ENCODE measurements at places on chromosomes 7 and 10. TPM values are rescaled to one million over a fixed set of nuclear protein-coding genes. Genes with fewer than 3 reads are reported as not detected.

The SEMA3C gene
- 5.4 TPM for total RNA-seq

The WDR86 gene
- total RNA-seq, result 0.31 TPM

The HYAL4 gene
- 8.2 TPM for total RNA-seq

The SPAM1 gene
- not detected for total RNA-seq

The TIAL1 gene
- total RNA-seq, result 81.5 TPM

The MAGI2 gene
- total RNA-seq, result 2.4 TPM

The STK32C gene
- 8.9 TPM for total RNA-seq

The AP4M1 gene
- total RNA-seq, result 7.2 TPM

The TMEM229A gene
- total RNA-seq, result not detected

The PRLHR gene
- not detected for total RNA-seq

The ZC3HAV1L gene
- total RNA-seq, result 2.2 TPM

The AKR1D1 gene
- total RNA-seq, result not detected

The CPXM2 gene
- 1.9 TPM for total RNA-seq

The OR2A2 gene
- total RNA-seq, result not detected

The SSC4D gene
- total RNA-seq, result not detected

The ABCB1 gene
- total RNA-seq, result 0.22 TPM

The LARP4B gene
- total RNA-seq, result 35.1 TPM

The LRRC18 gene
- total RNA-seq, result not detected

The HHEX gene
- 0.82 TPM for total RNA-seq

The C7orf57 gene
- not detected for total RNA-seq

The ICA1 gene
- total RNA-seq, result 1.6 TPM

The CLDN12 gene
- total RNA-seq, result 39.9 TPM

The SLC25A13 gene
- total RNA-seq, result 15.4 TPM

The ATOH7 gene
- not detected for total RNA-seq

The FIGNL1 gene
- 9.2 TPM for total RNA-seq

The PLXNA4 gene
- 0.53 TPM for total RNA-seq

The CRYGN gene
- total RNA-seq, result not detected

The GPC2 gene
- total RNA-seq, result not detected

The FAM25A gene
- not detected for total RNA-seq

The RSPH10B2 gene
- total RNA-seq, result 1.2 TPM

The VSTM2A gene
- not detected for total RNA-seq

The GSTO2 gene
- total RNA-seq, result 2.3 TPM

The TLX1 gene
- not detected for total RNA-seq

The WEE2 gene
- total RNA-seq, result not detected

The MRC1 gene
- 11.6 TPM for total RNA-seq

The AOC1 gene
- total RNA-seq, result not detected

The ERVW-1 gene
- total RNA-seq, result 0.10 TPM

The SDK1 gene
- 1.6 TPM for total RNA-seq

The ENTPD7 gene
- 1.1 TPM for total RNA-seq

The GOLGA7B gene
- 0.98 TPM for total RNA-seq

The MYL10 gene
- not detected for total RNA-seq

The OIT3 gene
- total RNA-seq, result 0.13 TPM
